ENCODE measurements at places on chromosomes 11 and 22.

DNA sequence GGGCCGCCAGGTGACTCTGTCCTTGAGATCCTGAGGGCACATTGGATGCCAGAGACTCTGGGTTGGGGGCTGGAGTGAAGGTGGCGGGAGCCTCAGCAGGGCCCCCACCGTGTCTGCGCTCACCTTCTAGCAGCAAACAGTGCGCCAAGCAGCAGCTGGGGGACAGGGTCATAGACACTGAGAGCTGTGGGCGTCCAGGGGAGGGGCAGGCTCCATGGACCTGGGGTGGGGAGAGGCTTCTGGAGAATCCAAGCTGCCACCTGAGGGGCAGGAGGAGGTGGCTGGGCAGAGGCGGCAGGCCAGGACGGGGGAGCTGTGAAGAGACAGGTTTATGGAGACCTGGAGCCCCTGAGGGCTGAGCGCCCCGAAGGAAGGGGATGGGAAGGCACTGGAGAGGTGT lies 8.0 kb downstream of the PHRF1 start:
- no peak for DNase-seq

- DNase-seq: no peak
Measured at GRCh38 chr11:103051151-103051801, 40.7 kb downstream of the DCUN1D5 start.

DNA sequence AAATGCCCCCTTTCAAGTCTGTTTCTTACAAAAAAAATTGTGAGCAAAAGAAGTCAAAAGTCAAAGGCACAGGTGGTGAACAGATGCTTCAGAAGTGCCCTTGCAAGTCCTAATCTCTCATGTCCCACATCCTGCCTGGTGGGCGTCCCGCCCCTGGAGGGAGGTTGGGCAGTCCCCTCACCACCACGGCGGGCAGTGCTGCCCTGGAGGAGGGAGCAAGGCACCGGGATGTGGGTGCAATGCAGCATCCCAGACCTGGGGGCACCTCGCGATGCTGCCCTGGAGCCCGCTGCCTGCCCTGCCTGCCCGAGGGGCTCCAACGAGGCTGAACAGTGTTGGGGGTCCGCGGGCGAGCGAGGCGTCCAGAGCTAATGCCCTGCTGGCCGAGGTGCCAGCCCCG lies 15.9 kb downstream of the MRGPRG start:
- no peak for DNase-seq

GRCh38 chr11:34150494-34151151 lies 45.2 kb downstream of the NAT10 start:
- DNase-seq: no peak

- peak; percentile 97 for DNase-seq
Measured at GRCh38 chr11:95231127-95231880, at the start of gene SESN3. Gene SESN3 (minus strand): TSS chr11:95231202. CDS start chr11:95230860, 342 bp downstream.

GRCh38 chr11:83132191-83132590 lies 24.7 kb upstream of the PCF11 start:
- no peak for DNase-seq

GRCh38 chr22:27727673-27728451 lies 73.7 kb downstream of the MN1 start:
- DNase-seq: no peak

DNA sequence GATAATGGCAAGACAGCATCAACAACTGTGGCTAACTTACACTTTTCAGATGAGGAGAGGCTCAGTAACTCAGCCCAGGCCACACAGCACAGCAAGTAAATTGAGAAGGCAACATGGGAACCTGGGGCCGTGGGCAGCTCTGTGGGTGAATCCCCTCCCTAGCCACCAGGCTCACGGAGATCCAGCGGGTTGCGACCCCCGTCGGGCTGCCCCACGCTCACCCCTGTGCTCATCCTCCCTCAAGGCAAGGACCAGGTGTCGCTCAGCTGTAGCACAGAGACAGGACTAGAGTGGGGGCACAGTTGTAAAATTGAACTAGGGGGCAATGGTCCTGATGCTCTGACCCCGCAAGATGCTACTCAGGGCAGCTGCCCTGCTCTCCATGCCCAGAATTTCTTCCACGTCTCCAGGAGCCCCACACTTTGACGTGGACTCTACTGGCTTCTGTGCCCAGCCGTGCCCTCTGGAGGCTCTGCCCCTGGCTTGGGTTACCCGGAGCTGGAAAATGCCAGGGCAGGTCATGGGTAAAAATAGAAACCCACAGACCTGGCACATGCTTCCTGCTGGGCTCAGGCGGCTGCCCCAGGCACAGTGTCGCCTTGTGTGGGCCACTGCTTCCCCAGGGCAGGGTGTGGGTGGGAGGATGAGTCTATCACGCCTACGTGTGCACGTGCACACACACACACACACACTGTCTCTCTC lies 9.0 kb downstream of the TUBA8 start:
- no peak for DNase-seq

GRCh38 chr22:20085651-20086050 lies 5.6 kb downstream of the DGCR8 start:
- no peak for DNase-seq

DNA sequence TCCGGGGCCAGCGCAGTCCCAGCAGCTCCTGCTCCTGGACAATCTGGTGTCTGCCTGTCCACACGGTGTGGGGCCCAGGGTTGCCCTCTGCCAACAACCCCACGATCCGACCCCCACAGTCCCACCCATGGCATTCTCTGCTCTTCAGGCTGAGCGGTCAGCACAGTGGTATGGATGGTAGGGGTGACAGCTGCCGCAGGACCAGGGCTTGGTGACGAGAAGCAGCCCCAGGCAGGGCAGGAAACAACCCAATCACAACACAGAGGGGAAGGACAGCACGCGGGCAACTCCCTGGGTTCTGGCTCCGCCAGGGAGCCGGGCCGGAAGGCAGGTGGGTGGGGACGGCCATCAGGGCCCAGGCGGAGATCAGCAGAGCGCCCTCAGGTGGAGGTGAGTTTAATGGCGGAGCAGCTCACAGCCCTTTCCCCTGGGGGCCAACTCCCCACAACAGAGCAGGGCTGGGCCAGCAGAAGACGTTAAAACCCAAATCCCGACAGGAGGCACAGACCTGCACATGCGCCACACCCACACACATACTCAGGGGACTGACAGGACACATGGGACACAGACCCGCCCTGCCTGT lies 5.3 kb upstream of the CHADL start:
- DNase-seq: no peak

DNA sequence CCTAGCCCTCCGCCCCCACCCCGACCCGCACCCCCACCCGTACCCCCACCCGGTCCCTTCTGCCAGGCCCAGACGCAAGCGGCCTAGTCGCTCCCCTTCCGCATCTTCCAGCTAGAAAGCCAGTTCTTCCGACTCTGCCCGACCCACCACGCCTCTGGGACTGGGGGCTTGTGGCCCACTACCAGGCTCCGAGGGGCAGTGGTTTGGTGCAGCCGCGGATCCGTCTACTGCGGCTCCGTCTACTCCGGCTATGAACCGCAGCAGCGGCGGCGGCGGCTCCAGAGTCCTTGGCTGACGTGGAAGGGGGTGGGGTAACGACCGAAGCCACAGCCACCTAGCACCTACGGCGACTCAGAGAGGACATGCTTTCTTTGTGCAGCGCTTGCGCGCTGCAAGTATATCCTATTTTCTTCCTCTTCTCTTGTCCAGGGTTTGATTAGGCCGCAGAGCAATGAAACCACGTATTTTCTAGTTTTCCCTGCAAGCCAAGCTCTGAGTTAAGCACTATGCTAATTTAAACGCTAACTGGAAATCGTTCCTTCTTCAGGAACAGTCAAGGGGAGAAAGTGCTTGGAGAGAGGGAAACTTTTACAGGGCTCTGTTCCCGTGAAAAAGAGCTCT lies at the start of gene COPB1:
Gene COPB1 (minus strand): TSS at position 252 of the 621 bp plus-strand sequence. CDS start 883 bp downstream, outside the sequence.
- peak; percentile 77 for DNase-seq

- no peak for DNase-seq
Measured at GRCh38 chr11:78853521-78853920, 278.9 kb upstream of the NARS2 start.

DNA sequence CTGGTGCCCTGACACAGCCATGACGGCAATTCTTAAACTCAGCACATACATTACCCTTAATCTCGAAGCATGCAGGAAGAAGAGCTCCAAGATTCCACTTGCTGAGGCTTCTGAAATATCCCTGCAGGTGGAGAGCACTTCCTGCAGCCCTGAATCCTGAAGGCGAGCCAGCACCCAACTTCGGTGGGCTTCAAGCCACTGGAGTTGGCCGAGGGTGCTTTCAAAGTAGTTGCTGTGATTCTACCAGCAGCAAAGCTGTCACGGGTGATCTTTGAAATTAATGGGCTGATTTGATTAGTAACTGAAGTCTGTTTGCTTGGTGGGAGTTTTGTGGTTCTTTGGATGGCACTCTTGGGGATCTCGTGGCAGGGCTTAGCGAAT lies 9.0 kb upstream of the FTH1 start:
- no peak for DNase-seq

- DNase-seq: no peak
Measured at GRCh38 chr11:96105197-96105895, 181.4 kb upstream of the MTMR2 start.

DNA sequence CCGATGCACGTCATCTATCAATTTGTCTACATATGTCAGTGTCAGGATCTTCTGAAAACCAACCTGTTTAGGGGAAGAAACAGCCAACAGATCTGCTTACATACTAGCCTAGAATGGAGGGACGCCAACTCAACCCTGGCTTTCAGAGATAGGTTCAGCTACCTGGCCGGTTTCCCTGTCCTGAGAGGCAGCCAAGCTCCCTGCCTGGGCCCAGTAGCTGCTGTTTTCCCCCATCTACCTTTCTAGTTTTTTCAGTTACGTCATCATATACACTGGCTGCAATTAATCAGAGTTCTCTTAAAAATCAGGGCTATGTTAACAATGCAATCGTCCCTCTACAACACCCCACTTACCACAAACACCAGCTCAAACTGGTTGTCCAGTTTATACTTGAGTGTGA lies 1.0 kb downstream of the SRPRA start:
- DNase-seq: no peak

DNA sequence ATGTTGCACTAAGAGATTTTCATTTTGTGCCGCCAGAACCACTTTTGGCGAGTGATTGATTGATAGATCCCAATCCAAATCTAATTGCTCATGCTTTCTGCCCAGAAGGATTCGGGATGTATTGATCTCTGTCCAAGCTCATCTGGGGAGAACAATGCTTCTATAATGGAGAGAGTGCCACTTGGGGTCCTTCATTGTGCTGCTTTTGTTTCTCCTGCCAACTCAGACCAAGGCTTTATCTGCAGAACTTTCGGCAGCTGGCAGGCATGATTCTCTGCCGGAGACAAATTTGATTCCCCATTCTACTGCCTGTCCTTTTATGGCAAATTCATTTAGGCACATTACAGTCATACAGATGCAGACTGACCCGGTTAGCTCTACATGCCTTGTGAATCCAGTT lies 62.9 kb upstream of the NTM start:
- no peak for DNase-seq

DNA sequence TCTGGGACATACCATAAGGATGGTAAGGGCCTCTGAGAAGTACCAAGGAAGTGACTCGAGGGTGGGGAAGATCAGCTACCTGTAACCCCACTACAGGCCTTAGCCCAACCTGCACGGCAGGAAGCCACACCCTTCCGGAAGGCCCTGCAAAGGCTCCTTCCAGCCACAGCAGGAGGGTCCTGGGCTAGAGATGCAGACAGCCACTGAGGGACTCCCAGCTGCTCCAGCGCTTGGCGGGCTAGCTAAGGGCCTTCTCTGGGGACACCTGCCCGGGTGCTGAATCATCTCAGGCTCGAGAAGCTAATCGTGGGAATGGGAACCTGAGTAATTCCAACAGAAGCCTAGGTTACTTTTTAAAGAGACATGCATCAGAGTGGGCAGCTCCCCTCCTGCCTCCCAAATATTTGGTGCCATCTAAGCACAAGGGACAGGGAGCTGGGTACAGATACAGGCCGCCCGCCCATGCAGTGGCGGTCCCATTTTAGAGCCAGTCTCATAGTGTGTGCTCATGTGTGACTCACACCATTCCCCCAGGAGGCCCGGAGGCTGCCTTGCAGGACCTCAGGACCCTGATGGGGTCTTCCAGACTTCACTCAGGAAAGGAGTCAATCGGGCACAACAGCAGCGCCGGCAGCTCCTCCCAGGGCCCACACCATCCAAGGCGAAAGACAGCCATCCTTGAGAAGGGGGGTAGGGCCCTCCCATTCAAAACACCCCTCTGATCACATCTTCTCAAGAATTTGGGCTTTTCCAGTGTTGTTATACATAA lies 8.0 kb downstream of the MYH9 start:
- no peak for DNase-seq

- no peak for DNase-seq
Measured at GRCh38 chr11:11407763-11408084, 54.7 kb upstream of the CSNK2A3 start.

DNA sequence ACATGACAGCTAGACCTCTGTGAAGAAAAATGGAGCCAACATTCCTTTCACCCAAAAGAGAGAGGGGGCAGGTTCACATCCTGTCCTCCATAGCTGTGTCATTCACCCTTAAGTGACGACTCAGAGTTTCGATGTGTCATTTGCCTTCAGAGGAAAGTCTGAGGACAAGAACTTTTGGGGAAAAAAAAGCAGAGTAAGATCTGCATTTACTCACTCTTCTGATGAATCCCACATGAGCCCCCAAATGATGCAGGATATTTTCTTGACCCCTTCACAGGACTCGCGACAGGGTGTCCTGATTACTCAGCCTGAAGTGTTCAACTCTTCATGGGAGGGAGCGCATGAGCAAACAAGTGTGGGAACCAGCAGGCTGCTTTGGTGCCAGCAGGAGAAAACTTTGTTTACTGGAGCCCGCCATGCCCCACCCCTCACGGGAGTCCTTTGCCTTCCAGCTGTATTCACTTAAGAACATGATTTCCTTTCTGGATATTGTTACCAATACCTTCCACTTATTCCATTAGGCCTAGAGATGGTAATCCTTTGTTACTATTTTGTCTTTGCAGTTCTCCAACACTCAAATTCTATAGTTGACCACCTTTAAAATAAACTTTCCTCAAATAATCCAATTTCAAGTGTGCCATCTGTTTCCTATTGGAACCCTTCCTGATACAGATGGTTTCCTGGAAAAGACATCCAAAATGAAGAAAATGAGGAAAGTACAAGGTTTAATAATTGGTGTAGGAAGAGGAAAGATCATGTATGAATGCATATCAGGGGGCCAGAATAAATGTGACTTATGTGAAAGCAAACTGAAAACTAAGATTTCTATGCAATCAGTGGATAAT lies 729.8 kb downstream of the FAM181B start:
- no peak for DNase-seq

DNA sequence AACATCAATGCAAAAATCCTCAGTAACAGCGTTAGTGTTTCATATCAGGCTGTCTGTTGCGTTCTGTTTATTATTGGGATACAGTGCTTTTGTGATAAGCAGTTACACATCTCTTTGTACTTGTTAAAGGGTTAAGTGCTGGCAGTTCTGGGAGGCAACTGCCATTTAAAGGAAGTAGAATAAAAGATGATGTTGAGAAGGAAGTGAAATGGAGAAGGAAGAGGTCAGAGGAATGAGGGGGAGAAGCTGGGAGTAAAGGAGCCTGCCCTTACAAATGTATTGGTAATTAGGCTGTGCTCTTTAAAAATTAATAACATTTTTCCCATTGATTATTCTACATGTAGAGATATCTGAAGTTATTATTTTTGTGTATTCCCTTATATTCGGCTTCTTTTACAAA lies 674.7 kb downstream of the NTM start:
- DNase-seq: no peak

- no peak for DNase-seq
Measured at GRCh38 chr22:29539105-29539504, 14.5 kb downstream of the THOC5 start.

GRCh38 chr22:44587737-44588310 lies 89.8 kb upstream of the RTL6 start:
- no peak for DNase-seq

Measured in stimulated activated CD8-positive, alpha-beta memory T cell treated with anti-CD3 and anti-CD28 coated beads, Interleukin-7, amount 100 ng/mL, for 1 hour (primary cell).